ENCODE measurements at places on chromosomes 3 and 15.

GRCh38 chr15:74384881-74385643, 17.6 kb upstream of the CYP11A1 start:
- DNase-seq = no peak

DNA sequence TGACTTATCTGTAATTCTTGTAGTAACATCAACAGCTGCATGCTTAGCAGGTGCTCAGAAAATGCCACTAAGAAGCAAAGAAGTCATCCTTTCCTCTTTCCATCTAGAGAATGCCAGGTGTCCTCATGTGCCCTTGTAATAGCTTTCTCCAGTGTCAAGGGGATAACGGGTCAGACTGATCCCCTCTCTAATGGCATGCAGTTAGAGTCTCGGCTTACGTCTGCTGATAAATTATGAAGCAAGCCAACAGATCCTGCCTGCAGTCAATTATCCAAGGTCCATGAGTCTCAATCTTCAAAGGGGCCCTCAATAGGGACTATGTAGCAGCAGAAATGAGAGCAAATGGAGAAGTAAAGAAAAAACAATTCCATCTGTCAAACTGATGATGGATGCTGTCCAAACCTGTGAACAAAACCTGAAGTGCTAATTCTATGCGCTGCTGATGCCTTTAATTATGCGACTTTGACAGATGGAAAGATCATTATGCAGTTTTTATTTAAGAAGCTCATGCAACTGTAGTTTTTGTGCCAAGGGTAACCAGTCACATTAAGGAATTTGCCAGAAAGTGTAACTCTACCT, 162.8 kb upstream of the PEX5L start:
- DNase-seq = no peak

- no peak for DNase-seq
Measured at GRCh38 chr3:160757233-160758106, 1.4 kb downstream of the PPM1L start.

DNA sequence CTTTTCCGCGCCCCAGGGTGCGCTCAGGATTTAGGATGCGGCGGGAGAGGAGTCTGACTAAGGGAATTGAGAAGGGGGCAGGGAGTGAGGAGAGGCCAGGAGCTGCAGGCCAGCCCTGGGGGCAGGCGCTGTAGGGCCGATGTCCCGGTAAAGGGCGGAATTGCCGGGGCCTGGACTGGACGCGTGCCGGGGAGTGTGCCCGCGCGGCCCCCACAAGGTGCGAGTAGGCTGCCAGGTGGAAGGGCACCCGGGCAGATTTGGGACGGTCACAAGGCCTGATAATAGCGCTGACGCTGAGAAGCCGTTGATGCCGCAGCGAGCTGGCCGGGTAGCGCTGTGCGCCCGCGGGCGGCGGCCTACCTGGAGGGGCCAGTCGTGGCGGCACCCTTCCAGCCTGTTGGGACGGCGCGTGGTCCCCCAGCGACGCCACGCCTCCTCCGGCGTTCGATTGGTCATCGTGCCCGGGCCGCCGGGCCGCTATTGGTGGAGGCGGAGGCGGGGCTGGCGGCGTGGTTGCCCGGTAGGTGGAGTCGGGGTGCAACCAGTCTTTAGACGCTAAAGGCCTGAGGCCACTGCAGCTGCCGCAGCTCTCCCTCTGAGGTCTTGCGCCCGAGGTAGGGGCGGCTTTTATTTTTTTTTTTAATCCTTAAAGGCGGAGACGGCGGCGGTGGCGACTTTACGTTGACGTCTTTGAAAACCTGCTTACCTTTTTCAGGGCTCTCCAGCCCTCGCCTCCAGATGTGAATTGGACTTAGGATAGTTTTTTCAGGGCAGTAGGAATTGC, 903 bp downstream of the SLC25A38 start:
- peak; percentile 92 for DNase-seq

DNA sequence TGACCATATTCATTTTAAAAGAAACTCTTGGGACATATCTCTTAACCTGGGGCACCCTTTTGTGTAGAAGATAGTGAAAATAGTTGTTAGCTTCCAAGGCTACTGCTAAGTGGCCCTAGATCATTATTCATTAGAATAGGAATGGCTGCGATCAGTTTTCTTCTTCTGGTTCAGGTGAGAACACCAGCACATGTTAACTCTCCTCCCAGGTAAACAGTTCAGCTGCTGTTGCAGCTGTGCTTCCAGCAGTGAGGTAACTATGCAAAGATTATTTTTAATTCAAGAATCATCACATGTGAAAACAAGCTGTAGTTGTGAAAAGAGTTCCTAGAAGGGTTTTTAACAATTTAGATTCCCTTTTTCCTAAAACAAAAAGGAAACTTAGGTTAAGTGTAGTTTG, 43.3 kb downstream of the ZPLD1 start:
- DNase-seq = no peak

DNA sequence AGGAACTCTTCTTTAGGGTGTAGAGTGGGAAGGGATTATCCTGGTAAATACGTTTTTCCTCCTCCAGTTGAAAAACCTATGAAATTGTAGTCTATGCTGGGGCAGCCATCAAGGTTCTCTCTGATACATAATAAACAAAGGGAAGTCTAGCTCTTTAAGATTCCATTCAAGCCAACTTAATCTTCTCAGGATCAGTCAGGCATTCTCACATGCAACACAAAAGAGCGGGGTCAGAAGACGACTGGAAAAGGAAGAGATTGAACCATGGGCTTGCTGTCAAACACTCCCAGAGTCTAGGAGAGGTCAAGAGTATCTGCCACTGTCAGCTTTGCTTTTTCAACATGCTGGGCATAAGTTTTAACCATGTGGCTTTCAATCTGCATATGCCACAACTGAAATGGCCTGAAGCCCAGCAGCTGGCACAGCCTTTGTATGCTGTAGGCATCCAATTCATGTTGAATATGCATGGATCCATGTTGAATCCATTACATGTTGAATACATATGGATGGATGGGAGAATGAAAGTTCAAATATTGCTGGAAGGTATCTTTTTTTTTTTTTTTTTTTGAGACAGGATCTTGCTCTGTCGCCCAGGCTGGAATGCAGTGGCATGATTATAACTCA, 8.5 kb downstream of the TRAT1 start:
- DNase-seq = no peak

- DNase-seq = no peak
Measured at GRCh38 chr3:55876560-55876959, 389.5 kb upstream of the WNT5A start.

- DNase-seq = no peak
Measured at GRCh38 chr3:2516762-2517441, 418.2 kb downstream of the CNTN4 start.

GRCh38 chr3:155382396-155383042, 89.0 kb upstream of the STRIT1 start:
- DNase-seq = no peak

DNA sequence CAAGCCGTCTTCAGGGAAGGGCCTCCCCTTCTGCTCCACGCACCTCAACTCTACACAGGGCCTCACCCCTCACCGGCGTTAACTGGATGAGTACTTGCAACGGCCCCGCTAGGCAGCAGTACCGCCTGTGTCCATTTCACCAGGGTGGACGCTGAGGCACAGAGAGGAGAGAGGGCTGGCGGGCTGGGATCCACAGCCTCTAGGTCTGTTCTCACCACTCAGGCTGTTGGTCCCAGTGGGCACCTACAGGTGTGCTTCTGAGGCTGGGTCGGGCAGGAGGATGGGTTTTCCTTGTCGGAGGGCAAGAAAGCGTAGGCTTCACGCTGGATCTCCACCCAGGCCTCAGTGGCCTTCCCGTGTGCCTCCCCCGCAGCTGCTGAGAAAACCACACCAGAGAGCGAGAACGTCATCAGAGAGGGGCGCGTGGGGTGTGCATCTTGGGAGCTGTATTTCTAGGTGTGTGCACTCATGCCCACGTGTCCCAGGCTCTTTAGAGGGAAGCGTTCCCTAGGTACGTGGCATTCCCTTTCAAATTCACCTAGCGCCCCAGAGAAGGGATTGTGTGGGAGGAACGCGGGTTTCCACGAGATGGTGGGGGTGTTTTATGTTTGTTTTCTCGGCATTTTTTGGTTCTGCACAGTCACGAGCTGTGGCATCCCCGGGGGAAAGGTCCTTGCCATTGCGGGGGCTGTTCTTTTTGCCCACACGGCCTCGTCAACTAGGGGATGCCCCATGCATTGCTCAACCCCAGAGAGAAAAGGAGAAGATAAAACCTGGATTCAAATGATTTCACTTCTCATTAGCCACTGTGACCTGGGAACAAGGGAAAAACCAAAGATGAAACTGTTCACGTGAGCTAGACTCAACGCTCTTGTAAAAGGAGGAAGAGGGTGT, 67.7 kb downstream of the MGLL start:
- DNase-seq = no peak

- no peak for DNase-seq
Measured at GRCh38 chr15:73952171-73952912, 26.1 kb downstream of the LOXL1 start.

GRCh38 chr3:114929971-114930732, 216.9 kb downstream of the ZBTB20 start:
- no peak for DNase-seq

GRCh38 chr3:51340013-51340829, 44.9 kb upstream of the MANF start:
- no peak for DNase-seq

- DNase-seq = no peak
Measured at GRCh38 chr15:90465930-90466567, 63.7 kb upstream of the CRTC3 start.

- DNase-seq = no peak
Measured at GRCh38 chr15:77656294-77656693, 23.6 kb upstream of the LINGO1 start.

DNA sequence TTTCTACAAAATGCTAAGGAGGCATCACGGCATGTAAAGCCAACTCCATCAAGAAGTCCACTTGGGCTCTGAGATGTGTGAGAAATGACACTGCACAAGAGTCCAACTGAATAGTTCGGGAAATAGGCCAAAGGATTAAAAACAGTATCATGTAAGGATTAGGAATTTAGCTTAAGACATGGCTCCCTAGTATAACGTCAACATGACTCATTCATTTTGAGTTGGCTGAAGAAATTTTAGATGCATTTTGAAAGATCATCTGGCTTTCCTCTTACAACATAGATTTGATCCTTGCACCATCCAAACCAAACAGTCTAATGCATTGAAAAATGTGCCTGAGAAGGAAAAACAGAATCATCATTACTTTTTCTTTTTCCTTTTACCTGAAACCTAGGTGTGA, 109.3 kb upstream of the MME start:
- no peak for DNase-seq

GRCh38 chr15:52191207-52191606, at the start of gene GNB5:
TSS of gene GNB5 (minus strand) at chr15:52191392. CDS start at chr15:52184676, 6,716 bp downstream.
- no peak for DNase-seq

DNA sequence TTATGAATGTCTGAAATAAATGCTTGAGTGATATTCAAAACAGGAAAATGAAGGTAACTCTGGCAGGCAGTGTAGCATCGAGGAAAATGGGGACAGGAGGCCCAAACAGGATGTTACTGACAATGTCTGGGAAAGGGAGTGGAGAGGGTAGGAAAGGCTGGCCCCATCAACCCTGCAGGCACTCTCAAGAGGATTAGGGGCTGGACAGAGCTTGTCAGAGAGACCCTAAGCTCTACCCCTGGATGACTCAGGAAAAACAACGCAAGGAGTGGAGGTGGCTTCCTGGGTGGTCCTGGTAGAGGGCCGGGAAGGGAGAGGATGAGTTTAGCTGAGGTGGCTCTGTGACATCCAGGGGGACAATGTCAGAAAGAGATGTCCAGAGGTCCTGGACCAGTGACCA, 106.0 kb downstream of the RYK start:
- no peak for DNase-seq

DNA sequence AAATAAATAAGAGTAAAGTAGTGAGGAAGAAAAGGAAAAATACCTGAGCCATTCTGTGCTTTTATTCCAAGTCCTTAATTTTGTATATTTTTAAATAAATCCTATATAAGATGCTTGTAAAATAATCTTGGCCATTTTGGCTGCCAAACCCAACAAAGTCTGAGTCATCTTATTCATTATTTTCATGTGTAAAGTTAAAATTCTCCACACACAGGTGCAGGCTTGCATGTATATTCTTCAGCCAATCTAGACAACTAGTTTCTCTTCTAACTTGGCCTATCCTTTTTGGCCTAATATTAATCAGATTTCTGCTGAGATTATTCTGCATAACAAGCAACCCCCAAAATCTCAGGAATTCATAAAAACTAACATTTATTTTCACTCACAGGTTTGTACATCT, 189.8 kb upstream of the ATP11B start:
- DNase-seq = no peak

- no peak for DNase-seq
Measured at GRCh38 chr3:12044860-12045259, 40.7 kb downstream of the SYN2 start.

- DNase-seq = no peak
Measured at GRCh38 chr3:190222360-190222759, 99.9 kb downstream of the CLDN1 start.

GRCh38 chr3:119741657-119742590, 39.1 kb downstream of the CFAP91 start:
- no peak for DNase-seq

DNA sequence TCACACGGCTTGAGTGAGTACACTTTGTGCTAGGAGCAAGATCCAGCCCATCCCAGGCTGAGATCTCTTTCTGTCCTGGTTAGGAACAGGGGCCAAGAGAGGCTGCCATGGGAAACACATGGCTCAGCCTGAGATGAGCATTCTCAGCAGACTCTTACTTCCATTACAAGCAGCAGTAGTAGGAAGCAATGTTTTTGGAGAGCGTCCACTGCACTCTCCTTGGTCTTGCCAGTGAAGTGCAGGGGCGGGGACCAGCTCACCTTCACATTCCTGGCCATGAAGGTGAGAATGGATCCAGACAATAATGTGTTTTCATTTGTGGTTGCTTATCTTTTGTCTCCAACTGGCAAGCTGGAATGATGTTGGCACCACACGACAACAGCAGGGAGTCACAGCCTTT, 24.7 kb downstream of the ZNF80 start:
- DNase-seq = no peak

GRCh38 chr3:70568626-70569025, 256.2 kb upstream of the MDFIC2 start:
- no peak for DNase-seq

GRCh38 chr3:148657470-148657869, 40.2 kb upstream of the AGTR1 start:
- no peak for DNase-seq

DNA sequence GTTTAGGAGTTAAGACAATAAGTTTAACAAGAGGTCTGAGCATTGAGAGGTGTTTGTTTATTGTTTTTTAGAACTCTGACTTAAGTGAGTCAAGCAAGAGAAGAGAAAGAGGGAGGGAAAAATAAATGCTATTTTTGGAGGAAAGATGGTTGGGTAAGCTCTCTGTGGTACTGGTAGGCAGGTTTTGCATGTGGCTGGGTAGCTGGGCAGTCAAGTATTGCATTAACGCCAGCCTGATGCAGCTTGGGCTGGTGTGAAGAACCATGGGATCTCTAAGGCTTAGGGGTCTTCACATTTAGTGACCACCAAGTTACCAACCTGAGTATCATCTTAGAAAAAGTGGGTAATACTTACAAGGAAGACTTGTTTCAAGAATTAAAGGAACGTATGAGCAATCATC, 534.5 kb upstream of the SEMA6D start:
- no peak for DNase-seq

- no peak for DNase-seq
Measured at GRCh38 chr3:30632065-30632464, 25.7 kb downstream of the TGFBR2 start.

Data from activated CD8-positive, alpha-beta memory T cell treated with anti-CD3 and anti-CD28 coated beads for 1 hour (primary cell).